Panc1 (cell line): ENCODE measurements at places on chromosomes 7 and 10. TPM values are rescaled to one million over a fixed set of nuclear protein-coding genes. Genes with fewer than 3 reads are reported as not detected.

DNA sequence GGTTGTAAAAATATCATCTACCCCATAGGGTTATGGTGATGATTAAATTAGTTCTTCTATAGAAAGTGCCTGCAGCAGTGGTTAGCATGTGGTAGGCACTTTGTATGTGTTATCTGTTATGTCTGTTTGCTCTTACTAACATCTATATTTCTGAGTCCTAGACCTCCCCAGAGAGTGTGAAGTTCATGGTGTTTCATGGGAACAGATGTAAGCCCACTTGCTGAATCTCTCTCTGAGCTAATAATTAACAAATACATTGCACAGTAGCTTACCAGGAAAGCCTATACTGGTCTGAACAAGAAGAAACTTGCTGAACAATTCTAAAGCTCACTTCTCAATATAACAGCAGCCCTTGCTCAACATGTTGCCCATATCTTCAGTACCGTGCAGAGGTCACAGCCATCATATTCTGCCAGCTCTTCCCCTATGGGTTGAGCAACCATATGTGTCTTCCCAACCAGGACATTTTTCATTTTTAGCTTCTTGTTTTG, 100.1 kb downstream of the NPSR1 start:
- H3K27ac ChIP-seq, result no peak overlapping the region
- no peaks in the 10 kb centered on the region for H3K36me3 ChIP-seq
- DNase-seq, result no peak
- H3K4me3 ChIP-seq, result no peak overlapping the region

DNA sequence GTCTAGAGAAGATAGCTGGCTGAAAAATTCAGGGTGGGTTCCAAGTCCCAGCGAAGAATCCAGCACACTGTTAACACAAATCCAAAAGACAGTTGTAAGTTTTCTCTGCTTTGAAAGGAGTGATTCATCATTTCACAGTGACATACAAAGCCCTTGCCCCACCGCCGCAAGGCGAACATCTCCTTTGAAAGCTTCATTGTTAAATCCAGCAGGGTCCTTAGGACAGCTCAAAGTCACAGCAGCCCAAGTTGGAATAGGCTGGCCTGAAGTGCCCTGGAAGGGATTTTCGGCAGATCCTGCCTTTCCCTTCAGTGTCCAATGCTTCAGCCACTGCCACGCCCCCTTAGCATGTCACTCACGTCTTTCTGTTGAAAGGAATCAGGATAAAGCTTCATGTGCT, 526.1 kb downstream of the CALN1 start:
- DNase-seq, result no peak
- no peak overlapping the region for H3K4me3 ChIP-seq

GRID2IP gene
- 0.13 TPM for total RNA-seq

DNA sequence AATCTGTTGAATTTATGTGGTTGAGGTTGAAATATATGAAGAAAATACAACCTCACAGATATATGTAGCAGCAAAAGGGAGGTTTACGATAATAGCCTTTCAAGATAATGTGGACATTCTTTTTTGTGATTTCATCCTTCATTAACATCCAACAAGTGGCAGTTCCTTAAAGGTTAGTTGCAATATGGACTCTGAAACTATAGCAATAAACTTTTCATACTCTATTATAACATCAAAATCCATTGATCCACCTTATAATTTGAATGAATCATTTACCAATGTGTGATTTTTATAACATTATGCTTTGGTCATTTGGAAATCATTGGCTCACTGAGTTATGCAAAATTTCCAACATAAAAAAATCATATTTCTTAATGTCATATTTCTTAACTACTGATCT, 200.8 kb upstream of the CSTF2T start:
- H3K27me3 ChIP-seq, result no peaks in the 10 kb centered on the region
- H3K36me3 ChIP-seq, result no peaks in the 10 kb centered on the region
- no peak for DNase-seq
- no peak overlapping the region for H3K4me3 ChIP-seq
- no peak overlapping the region for H3K27ac ChIP-seq

FAM13C gene
- not detected for total RNA-seq
